ENCODE measurements at places on chromosomes 5 and 9. TPM values are rescaled to one million over a fixed set of nuclear protein-coding genes. Genes with fewer than 3 reads are reported as not detected.

The IFNA13 gene
- total RNA-seq = not detected

The CD74 gene
- total RNA-seq = not detected

The ENG gene
- total RNA-seq = 205 TPM

- H3K4me3 ChIP-seq = no peak overlapping the region
- H3K4me1 ChIP-seq = no peaks in the 10 kb centered on the region
- H3K27me3 ChIP-seq = peaks cover 11% of the 10 kb centered on the region
Measured at GRCh38 chr5:77337686-77338085, 127.2 kb downstream of the PDE8B start.

- no peaks in the 10 kb centered on the region for H3K4me1 ChIP-seq
- H3K36me3 ChIP-seq = no peaks in the 10 kb centered on the region
- peaks cover 3% of the 10 kb centered on the region for H3K27me3 ChIP-seq
- no peak overlapping the region for H3K4me3 ChIP-seq
- no peak for DNase-seq
Measured at GRCh38 chr5:97364731-97365130, 181.7 kb upstream of the RIOK2 start.

Measured in HFFc6 (cell line).